A549 treated with AZD2906 at 1 μM for 4 hours (cell line): ENCODE measurements at places on chromosomes 5 and 9. TPM values are rescaled to one million over a fixed set of nuclear protein-coding genes. Genes with fewer than 3 reads are reported as not detected.

Gene LIX1
- not detected in 5 replicates for total RNA-seq

Gene ANKRD55
- total RNA-seq, result 0.06 TPM in 1 of 5 replicates, not detected in the others

Gene SLC6A7
- 0.02 to 0.03 TPM in 2 of 5 replicates, not detected in the others for total RNA-seq

Gene HMCN2
- 0.01 to 0.13 TPM (median 0.09 TPM) in 5 replicates for total RNA-seq

Gene OR1K1
- total RNA-seq, result not detected in 5 replicates

Gene ADGRV1
- total RNA-seq, result 0.50 to 0.89 TPM (median 0.61 TPM) in 5 replicates

Gene SLC34A3
- total RNA-seq, result 0.03 to 0.15 TPM (median 0.10 TPM) in 4 of 5 replicates, not detected in the other

Gene FSTL4
- 4.1 to 5.1 TPM (median 4.9 TPM) in 5 replicates for total RNA-seq

Gene BTNL8
- total RNA-seq, result 0.06 TPM in 1 of 5 replicates, not detected in the others

Gene ZNF618
- total RNA-seq, result 7.5 to 11.1 TPM (median 9.3 TPM) in 5 replicates

Gene IFNA13
- not detected in 5 replicates for total RNA-seq

Gene CCL27
- total RNA-seq, result 0.14 to 0.33 TPM (median 0.24 TPM) in 4 of 5 replicates, not detected in the other

Gene NPR2
- 4.2 to 6.3 TPM (median 4.6 TPM) in 5 replicates for total RNA-seq

Gene PCDHB2
- total RNA-seq, result 2.6 to 5.2 TPM (median 3.4 TPM) in 5 replicates

Gene COL5A1
- total RNA-seq, result 28.9 to 46.9 TPM (median 42.0 TPM) in 5 replicates

Gene BRD3
- 14.8 to 20.6 TPM (median 18.9 TPM) in 5 replicates for total RNA-seq

Gene EMB
- total RNA-seq, result 4.6 to 6.5 TPM (median 5.6 TPM) in 5 replicates
